Endothelial cell (in vitro differentiated cells): ENCODE measurements at places on chromosomes 3 and 15.

- DNase-seq: no peak
These were observed 94.4 kb downstream of the DNAJB8 start for GRCh38 chr3:128372281-128372680.

- DNase-seq: no peak
These were observed 50.8 kb downstream of the LYSMD4 start for GRCh38 chr15:99682455-99682854.

GRCh38 chr15:92068121-92068520 is 214.6 kb downstream of the SLCO3A1 start:
- DNase-seq: no peak

GRCh38 chr15:68682330-68682729 is 103.5 kb downstream of the CORO2B start:
- DNase-seq: no peak
